Non-pigmented ciliary epithelial cell (primary cell): ENCODE measurements at places on chromosomes 2 and 18.

DNA sequence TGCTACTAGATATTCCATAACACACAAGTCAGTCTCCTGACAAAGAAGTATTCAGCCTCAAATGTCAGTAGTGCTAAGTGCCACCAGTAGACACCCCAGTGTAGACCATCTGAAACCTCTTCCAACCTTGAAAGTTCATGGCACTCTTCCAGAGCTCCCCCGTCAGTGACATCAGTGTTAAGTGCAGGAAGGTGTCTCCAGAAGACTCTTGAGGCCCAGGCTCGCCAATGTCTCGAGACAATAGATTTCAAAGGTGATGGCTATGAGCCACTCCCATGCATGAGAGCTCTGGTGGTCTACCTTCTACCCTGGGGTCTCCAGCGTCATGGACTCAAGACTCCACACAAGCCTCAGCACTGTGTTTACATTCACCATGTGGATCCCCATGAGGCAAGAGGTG, 183.8 kb downstream of the SMAD2 start:
- no peak for DNase-seq

GRCh38 chr2:184053326-184053725, 545.0 kb upstream of the ZNF804A start:
- DNase-seq: no peak

- DNase-seq: no peak
Measured at GRCh38 chr2:56687169-56687568, 503.4 kb downstream of the CCDC85A start.

DNA sequence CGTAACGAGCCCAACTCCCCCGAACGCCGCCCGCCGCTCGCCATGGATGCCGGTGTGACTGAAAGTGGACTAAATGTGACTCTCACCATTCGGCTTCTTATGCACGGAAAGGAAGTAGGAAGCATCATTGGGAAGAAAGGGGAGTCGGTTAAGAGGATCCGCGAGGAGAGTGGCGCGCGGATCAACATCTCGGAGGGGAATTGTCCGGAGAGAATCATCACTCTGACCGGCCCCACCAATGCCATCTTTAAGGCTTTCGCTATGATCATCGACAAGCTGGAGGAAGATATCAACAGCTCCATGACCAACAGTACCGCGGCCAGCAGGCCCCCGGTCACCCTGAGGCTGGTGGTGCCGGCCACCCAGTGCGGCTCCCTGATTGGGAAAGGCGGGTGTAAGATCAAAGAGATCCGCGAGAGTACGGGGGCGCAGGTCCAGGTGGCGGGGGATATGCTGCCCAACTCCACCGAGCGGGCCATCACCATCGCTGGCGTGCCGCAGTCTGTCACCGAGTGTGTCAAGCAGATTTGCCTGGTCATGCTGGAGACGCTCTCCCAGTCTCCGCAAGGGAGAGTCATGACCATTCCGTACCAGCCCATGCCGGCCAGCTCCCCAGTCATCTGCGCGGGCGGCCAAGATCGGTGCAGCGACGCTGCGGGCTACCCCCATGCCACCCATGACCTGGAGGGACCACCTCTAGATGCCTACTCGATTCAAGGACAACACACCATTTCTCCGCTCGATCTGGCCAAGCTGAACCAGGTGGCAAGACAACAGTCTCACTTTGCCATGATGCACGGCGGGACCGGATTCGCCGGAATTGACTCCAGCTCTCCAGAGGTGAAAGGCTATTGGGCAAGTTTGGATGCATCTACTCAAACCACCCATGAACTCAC, 673 bp downstream of the PCBP1 start:
- DNase-seq: no peak

DNA sequence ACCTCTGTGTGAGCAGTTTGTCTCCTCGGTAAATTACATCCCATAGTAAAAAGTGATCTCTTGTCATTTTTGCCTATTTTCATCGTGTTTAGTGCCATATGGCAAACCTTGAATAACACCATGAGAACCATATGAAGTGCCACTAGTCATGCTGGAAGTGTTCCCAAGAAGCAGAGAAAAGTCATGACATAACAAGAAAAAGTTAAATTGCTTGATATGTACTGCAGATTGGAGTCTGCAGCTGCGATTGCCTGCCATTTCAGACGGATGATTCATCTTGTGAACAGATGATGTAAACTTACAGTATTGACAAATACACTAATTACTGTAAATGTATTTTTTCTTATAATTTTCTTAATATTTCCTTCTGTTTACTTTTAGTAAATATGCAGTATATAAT, 846.7 kb downstream of the BCL11A start:
- no peak for DNase-seq

- no peak for DNase-seq
Measured at GRCh38 chr2:170739507-170740046, 24.4 kb downstream of the SP5 start.
